ENCODE measurements at places on chromosomes 5 and 9. TPM values are rescaled to one million over a fixed set of nuclear protein-coding genes. Genes with fewer than 3 reads are reported as not detected.
A peak's percentile ranks its signal among the peaks of the same experiment; 100 is the strongest.

DNA sequence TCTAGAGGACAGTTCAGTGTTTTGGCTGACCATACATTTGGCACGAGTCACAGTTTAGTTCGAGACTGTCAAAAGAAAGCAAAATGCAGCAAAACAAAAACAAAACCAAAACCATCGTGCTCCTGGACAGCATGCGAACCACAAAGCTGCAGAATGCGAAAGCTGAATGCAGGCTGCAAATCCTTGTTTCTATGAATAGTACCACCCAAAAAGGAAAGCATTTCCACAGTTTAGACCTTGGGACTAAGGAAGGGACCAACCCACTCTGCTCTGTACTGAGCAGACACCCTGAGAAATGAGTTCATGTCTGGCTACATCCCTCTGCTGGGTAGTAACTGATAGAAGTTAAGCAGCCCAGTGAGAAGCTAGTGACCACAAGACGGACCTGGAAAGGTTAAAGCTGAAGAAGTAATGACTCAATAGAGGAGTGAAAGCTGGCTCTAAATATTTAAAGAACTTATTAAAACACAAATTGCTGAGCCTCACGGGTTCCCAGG is 3.9 kb downstream of the GCNT4 start:
- H3K36me3 ChIP-seq = peaks cover 2% of the 10 kb centered on the region
- no peak overlapping the region for H3K4me3 ChIP-seq
- H3K27ac ChIP-seq = no peak overlapping the region
- peaks cover 19% of the 10 kb centered on the region for H3K27me3 ChIP-seq
- no peak for DNase-seq
- peaks cover 32% of the 10 kb centered on the region for H3K4me1 ChIP-seq

GRCh38 chr5:15550502-15551112 is 50.6 kb downstream of the FBXL7 start:
- H3K4me3 ChIP-seq = no peak overlapping the region
- no peak overlapping the region for H3K27ac ChIP-seq
- peaks cover 25% of the 10 kb centered on the region for H3K4me1 ChIP-seq
- H3K36me3 ChIP-seq = peaks cover 22% of the 10 kb centered on the region

GRCh38 chr5:150077060-150077459 is 9.3 kb downstream of the CSF1R start:
- DNase-seq = no peak
- H3K27ac ChIP-seq = no peak overlapping the region
- no peaks in the 10 kb centered on the region for H3K36me3 ChIP-seq
- no peak overlapping the region for H3K4me3 ChIP-seq
- H3K27me3 ChIP-seq = no peaks in the 10 kb centered on the region

GRCh38 chr5:111776913-111777781 is 20.2 kb upstream of the NREP start:
- DNase-seq = no peak
- no peaks in the 10 kb centered on the region for H3K36me3 ChIP-seq
- no peak overlapping the region for H3K27ac ChIP-seq

DNA sequence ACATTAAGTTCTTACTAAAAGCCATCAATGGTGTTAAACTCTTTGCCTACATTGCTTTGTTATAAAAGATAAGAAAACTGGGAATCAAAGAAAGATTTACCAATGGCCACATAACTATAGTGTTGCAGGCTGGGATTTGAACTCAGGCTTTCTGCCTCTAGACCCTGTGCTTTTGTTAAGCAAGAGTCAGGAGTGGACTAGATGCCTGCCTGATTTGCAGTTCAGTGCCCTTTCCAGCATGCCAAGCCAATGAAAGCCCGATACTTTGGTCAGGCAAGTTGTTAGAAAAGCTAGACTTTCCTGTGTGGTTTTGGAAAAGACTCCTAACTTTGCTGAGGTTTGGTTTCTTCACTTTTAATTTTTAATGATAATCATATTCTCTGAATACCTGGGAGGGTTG is 21.4 kb upstream of the AGXT2 start:
- no peak overlapping the region for H3K27ac ChIP-seq
- DNase-seq = no peak
- H3K4me3 ChIP-seq = no peak overlapping the region
- no peaks in the 10 kb centered on the region for H3K4me1 ChIP-seq
- no peaks in the 10 kb centered on the region for H3K36me3 ChIP-seq
- H3K27me3 ChIP-seq = no peaks in the 10 kb centered on the region

GRCh38 chr9:115170358-115171073 is 52.6 kb upstream of the TNC start:
- H3K36me3 ChIP-seq = no peaks in the 10 kb centered on the region
- H3K4me3 ChIP-seq = no peak overlapping the region
- no peaks in the 10 kb centered on the region for H3K27me3 ChIP-seq
- H3K27ac ChIP-seq = no peak overlapping the region
- H3K4me1 ChIP-seq = peaks cover 3% of the 10 kb centered on the region
- no peak for DNase-seq

GRCh38 chr5:159752622-159753275 is 163.5 kb upstream of the ADRA1B start:
- no peaks in the 10 kb centered on the region for H3K27me3 ChIP-seq
- no peak for DNase-seq
- no peak overlapping the region for H3K4me3 ChIP-seq
- H3K36me3 ChIP-seq = no peaks in the 10 kb centered on the region
- no peak overlapping the region for H3K27ac ChIP-seq

GRCh38 chr5:157744051-157745011 is 819 bp downstream of the LSM11 start:
- H3K27ac ChIP-seq = no peak overlapping the region
- DNase-seq = peak; percentile 43
- H3K36me3 ChIP-seq = no peaks in the 10 kb centered on the region
- peak overlapping the region; percentile 91 for H3K4me3 ChIP-seq

DNA sequence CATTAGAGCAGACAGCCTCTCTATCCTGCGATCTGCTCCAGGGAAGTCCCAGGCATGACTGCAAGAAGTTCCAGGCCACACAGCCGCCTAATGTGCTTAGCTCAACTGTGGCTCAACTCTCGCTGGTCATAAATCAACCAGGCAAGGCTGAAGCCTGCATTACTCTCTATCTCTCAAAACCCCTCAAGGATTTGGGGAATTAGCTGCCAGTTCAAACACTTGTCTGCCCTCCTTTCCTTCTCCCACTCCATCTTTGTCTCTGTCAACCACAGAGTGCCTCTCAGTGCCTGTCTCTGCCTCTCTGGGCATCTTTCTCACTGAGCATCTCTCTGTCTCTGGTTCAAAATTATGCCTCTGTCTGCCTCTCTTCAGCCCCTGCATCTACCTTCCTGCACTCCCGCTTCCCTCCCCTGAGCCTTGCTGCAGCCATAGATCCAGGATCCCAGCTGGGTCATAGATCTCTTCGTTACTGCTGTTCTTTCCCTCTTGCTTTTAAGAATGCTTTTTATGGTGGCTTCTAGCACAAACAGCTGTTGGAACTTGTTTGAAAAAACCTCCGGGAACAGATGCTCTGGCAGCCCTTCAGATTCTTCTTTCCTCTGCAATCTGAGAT is 27.9 kb upstream of the GALNT10 start:
- H3K4me3 ChIP-seq = no peak overlapping the region
- H3K27ac ChIP-seq = peak overlapping the region; percentile 30
- no peaks in the 10 kb centered on the region for H3K36me3 ChIP-seq
- peaks cover 52% of the 10 kb centered on the region for H3K27me3 ChIP-seq
- H3K4me1 ChIP-seq = peaks cover 24% of the 10 kb centered on the region
- DNase-seq = no peak

GRCh38 chr5:181176254-181176952 is 28.6 kb downstream of the TRIM7 start:
- DNase-seq = no peak
- no peak overlapping the region for H3K27ac ChIP-seq
- no peak overlapping the region for H3K4me3 ChIP-seq
- H3K27me3 ChIP-seq = peaks cover 52% of the 10 kb centered on the region
- H3K36me3 ChIP-seq = no peaks in the 10 kb centered on the region

- H3K4me1 ChIP-seq = no peaks in the 10 kb centered on the region
- no peak for DNase-seq
- no peaks in the 10 kb centered on the region for H3K36me3 ChIP-seq
- no peak overlapping the region for H3K4me3 ChIP-seq
- no peak overlapping the region for H3K27ac ChIP-seq
Measured at GRCh38 chr5:75951716-75952115, 131.5 kb upstream of the SV2C start.

DNA sequence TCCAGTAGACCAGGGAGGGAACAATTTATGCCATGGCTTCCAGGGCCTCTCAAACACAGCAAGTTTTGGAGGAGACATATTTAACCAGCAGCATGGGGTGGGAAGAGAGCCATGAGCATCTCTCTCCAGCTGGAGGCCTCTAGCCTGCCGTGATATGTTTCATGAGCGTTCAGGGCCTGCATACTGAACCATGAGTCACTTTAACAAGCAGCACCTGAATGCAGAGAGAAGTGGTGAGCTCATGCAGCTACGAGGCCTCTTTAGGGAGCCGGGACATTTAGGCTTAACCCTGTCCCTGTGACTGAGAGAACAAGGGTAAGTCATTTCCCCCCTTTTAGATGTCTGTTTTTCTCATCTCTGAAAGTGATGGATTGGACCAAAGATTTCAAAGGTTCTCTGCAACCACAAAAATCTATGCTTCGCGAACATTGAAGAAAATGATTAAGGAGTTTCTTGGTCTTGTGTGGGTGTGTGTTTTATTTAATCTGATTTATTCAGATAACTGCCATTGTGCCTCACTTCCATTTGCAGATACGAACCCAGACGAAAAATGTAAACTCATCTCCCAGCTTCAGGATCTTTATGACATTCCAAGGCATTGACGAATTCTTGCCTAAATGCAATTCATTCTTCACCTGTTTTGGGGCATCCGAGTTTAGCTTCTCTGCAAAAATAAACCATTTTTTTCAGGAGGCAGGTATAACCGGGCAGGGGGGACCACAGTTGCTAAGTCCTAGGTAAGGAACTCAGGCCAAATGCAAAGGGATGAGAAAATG is 157.0 kb downstream of the GABBR2 start:
- H3K4me3 ChIP-seq = no peak overlapping the region
- peaks cover 2% of the 10 kb centered on the region for H3K27me3 ChIP-seq
- peaks cover 13% of the 10 kb centered on the region for H3K4me1 ChIP-seq
- DNase-seq = no peak

DNA sequence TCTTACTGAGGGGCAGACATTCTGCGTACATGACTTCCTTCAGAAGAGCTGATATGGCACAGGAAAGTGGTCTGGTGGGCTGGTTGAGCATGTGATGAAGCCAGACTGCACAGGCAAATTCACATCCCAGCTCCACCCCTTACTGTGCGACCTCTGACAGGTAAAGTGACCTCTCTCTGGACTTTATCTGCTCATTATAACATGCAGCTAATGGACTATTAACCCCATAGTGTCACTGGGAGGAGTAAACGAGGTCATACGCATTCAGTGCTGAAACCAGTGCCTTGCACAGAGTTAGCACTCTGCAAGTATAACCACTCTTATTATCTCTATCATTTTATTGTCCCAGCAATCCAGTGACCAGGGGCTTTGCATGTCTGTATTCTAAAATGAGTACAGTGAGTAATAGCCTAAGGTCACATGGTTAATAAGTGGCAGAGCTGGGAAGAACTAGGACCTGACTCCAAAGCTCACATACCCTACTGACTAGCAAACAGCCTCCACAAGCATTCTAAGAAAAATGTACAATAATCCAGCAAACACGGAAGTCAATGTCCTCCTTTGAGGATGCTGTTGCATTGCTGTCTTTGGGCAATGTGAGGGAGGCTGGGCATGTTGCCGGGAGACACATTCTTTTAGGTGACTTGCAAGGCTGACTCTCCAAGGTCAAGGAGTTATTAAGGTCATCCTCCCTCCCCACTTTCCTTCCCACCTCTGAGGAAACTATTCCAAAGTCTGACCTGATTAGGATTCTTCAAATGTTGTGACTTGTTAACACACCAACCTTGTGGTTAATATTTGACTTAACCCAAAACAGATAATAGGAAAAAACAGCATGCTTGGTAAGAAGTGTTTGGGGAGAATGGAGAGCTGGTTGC is 19.0 kb downstream of the GLRX start:
- DNase-seq = no peak
- peaks cover 15% of the 10 kb centered on the region for H3K36me3 ChIP-seq
- no peak overlapping the region for H3K27ac ChIP-seq
- H3K27me3 ChIP-seq = no peaks in the 10 kb centered on the region
- no peak overlapping the region for H3K4me3 ChIP-seq
- H3K4me1 ChIP-seq = peaks cover 1% of the 10 kb centered on the region

GRCh38 chr9:109912082-109912582 is 132.1 kb downstream of the PALM2AKAP2 start:
- no peaks in the 10 kb centered on the region for H3K27me3 ChIP-seq
- peaks cover 4% of the 10 kb centered on the region for H3K4me1 ChIP-seq
- H3K27ac ChIP-seq = no peak overlapping the region
- no peak for DNase-seq
- no peak overlapping the region for H3K4me3 ChIP-seq
- no peaks in the 10 kb centered on the region for H3K36me3 ChIP-seq

DNA sequence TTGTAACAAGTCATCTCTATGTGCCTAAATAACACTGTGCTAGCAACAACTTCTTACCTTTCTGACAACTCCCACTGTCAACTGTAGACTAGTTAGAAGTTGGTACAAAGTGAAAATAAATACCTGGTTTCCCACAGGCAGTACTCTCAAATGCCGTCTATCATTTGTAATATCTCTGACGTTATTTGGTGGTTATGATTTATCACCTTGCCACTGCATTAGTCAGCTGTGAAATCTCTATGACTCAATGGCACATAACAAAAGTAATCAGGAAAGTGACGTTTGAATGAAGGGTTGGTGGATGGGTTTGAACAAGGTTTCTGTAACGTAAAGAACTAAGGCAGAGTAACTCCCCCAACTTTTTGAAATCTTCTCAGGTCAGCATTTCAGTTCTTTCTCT is 592.3 kb downstream of the MAT2B start:
- no peak overlapping the region for H3K27ac ChIP-seq
- H3K36me3 ChIP-seq = no peaks in the 10 kb centered on the region
- no peak for DNase-seq
- no peaks in the 10 kb centered on the region for H3K4me1 ChIP-seq
- H3K4me3 ChIP-seq = no peak overlapping the region

DNA sequence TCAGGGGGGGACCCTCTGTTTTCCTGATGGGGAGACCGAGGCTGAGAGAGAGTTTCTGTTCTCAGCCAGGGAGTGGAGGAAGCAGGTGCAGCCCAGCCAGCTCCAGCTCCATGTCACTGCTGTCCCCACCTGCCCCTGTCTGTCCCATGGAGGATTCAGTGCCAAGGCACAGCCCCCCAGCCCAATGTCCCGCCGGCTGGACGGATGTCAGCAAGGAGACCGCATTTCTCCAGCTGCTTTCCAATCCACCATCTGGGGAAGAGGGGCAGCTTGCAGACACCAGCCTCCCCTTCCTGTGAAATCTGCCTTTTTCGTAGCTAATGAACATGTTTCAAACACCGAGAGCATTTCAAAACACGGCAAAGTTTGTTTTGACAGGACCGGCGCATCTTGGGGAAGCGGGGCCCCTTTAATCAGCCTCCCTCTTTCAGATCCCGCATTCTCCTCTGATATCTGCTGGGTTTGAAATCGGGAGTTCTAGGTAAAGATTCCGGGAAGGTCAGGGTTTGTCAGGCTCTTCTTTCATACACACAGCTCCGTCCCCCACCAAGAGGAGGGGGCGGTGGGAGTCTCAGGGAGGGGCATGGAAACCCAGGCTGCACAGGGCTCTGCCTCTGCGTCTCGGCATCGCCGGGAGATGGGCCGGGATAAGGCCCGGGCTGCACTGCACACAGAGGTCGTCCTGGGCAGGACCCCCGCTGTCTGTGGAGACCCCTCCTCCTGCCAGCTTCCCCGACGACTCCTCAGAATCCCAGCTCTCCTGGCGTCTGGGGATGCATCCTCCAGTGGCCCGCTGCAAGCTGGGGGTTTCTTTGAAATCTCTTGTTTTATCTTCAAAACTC is 74.8 kb downstream of the NEK6 start:
- H3K36me3 ChIP-seq = peaks cover 22% of the 10 kb centered on the region
- H3K27ac ChIP-seq = no peak overlapping the region
- no peak overlapping the region for H3K4me3 ChIP-seq

Gene SNCB
- total RNA-seq = not detected

Gene NR5A1
- total RNA-seq = 0.25 TPM

Gene CLINT1
- 74.8 TPM for total RNA-seq

Gene FOXD4L4
- 0.38 TPM for total RNA-seq

Gene TBC1D2
- total RNA-seq = 7.3 TPM

Gene OR1Q1
- not detected for total RNA-seq
